ENCODE measurements at places on chromosomes 12 and 14. TPM values are rescaled to one million over a fixed set of nuclear protein-coding genes. Genes with fewer than 3 reads are reported as not detected.
A peak's percentile ranks its signal among the peaks of the same experiment; 100 is the strongest.

The KLHDC1 gene
- 5.4 TPM for total RNA-seq

The KLHL33 gene
- 1.5 TPM for total RNA-seq

- no peak for DNase-seq
Observed at GRCh38 chr12:32118806-32119205, 12.2 kb downstream of the BICD1 start.

The PLBD2 gene
- total RNA-seq: 28.2 TPM

DNA sequence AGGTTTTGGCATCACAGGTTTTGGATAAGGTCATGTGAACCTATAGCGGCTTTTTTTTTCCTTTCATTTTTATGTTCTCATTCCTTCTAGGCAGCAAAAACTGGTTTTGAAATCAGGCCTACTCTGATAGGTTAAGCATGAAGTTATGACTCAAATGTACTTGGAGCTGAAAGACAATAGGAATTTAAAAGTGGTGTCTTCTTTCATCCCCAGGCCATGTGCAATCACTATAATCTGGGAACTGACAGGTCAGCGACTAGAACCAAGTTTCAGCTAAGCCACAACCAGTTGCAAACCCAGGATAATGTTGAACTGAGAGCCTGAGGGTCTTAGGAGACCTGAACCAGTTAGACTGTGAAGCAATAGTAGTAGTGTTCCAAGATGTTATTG is 74.3 kb downstream of the ANO6 start:
- DNase-seq: peak; percentile 80

DNA sequence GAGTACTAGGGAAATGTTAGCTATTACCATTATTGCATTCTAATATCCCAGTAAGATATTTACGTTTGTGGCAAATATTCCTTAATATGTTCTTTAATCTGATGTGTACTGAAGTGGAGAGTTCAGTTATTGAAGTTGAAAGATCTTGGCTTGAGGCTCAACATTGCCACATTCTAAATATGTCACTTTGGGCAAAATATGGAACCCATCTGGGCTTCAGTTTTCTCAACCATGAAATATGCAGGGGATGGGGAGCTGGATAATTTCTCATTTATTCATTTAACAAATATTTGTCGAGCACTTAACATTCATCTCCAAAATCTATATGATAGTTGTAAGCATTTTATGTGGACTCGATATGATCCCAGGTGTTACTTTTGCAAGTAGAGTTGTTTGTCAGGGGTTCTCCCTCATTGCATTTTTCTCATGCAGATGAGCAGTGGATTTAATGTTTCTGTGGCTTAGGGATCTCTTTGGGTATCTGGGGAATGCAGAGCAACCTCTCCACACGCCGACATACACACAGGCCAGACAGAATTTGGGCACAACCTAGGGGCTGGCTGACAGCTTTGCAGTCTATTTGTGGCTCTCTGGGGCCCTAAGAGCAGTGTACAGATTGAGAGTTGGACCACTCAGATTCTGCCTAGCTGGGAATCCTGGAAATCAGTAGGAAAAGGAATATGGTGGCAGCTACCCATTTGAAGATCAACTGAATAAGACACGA is 26.6 kb upstream of the APPL2 start:
- peak; percentile 31 for DNase-seq
